AG08396 (cell line): ENCODE measurements at places on chromosomes 13 and 19.
A peak's percentile ranks its signal among the peaks of the same experiment; 100 is the strongest.

DNA sequence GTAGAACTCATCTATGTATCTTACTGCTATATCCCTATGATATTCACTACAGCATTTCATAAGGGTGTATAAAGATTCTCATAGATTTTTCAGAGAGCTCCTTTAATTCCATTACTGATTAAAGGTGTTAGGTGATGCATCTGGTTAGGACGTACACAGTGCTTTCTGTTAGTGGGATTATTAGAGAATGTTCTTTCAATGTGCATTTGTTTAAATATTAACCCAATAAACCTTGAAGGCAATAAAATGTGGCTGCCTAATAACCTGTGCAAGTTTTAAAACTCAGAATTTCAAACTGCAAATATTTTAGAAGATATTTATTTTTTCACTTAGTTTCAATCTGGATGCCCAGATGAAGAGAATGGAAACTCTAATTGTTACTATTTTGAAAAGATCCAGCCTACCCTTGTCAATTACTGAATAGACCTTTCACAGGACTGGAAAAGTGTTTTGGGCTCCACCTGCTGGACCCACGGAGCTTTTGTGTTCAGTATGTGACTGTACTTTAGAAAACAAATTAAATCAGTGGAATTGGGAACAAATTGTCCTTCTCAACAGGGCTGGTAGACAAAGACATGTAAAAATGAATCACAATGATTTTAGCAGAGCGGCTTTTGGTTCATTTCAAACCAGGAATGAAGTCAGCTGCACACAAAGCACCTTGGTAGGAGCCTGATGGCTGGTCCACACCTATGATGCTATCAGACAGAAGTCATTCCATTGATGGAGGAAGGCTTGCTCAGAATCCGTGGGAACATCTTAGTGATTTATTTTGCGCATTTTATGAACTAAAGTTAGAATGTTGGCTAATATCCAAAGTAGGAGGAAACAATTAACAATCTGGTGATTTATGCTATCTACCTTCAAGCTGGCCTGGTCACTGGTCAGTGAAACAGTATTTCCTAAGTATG is 89.4 kb upstream of the RAP2A start:
- peak; percentile 56 for DNase-seq

- no peak for DNase-seq
Observed at GRCh38 chr19:31427857-31428256, 78.6 kb upstream of the TSHZ3 start.

GRCh38 chr13:51793570-51794271 is 10.2 kb downstream of the DHRS12 start:
- peak; percentile 74 for DNase-seq

DNA sequence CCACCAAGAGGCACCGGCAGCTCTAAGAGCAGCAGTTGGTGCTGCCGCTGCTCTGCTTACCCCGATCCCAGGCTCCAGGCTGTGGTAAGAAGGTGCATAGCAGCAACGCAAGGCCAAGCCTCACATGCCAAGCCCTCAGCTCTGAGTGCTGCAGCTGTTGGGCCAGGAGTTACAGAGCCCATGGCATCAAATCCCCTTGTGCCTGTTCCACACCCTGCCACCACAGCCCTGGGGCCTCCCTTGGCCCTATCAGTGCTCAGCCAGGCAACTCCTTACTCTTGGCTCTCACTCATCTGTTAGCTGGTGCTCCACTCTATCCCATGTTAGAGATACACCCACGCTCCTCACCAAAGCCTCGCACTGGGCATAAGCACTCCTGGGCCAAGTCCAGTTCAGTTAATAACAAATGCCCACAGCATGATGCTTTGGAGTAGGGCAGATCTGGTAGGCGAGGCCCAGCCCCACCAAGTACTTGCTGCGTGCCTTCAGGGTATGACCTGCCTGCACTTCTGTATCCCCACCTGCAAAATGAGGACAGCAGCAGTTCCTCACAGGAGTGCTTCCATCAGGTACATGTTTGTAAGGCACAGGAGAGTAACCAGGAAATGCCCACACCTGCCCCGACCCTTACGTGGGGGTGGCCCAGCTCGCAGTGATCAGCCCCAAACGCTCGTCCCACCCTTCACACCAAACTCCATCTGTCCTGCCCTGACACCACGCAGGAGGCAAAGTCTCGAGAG is 16.2 kb downstream of the AKAP8L start:
- no peak for DNase-seq

DNA sequence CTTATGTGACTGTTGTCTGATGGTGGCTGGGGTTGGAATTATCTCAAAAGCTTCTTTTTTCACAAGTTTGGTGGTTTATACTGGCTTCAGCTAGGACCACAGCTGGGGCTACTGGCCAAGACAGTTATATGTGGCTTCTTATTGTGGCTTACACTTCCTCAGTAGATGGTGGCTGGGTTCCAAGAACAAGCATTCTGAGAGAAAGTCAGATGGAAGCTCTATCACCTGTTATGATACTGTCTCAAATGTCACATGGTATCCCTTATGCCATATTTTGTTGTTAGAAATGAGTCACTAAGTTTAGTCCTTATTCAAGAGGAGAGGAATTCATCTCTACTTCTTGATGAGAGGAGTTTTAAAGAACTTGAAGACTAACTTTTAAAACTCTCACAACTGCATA is 41.6 kb downstream of the NDFIP2 start:
- DNase-seq: no peak

DNA sequence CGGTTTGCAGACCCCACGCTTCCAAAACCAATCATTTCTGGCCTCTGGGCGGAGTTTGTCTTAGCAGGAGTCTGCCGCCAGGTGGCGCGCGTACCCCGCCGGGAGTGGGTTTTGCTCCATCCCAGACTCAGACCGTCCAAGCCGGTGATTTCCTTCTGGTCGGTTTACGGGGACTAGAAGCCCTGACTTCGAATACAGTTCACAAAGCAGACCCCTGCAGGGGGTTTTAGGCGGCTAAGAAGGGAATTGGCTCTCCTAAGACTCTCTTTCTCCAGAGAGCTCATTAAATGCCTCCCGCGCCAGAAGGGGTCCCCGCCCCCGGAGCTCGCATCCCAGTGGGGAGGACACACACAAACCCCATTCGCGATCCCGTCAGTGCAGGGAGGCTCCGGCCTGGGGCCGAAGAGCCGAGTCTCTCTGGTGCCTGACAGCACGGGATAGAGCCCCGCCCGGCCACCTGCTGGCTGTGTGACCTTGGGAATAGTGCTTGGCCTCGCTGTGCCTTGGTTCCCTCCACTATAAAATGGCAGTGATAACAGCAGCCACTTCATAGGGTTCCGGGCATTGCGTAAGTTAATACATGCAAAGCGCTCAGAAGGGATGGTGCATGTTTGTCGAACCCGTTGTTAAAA is 8.6 kb upstream of the NUP62 start:
- peak; percentile 79 for DNase-seq

GRCh38 chr13:94799299-94799698 is 87.0 kb upstream of the SOX21 start:
- no peak for DNase-seq

- no peak for DNase-seq
Observed at GRCh38 chr19:18278521-18279265, 2.7 kb downstream of the JUND start.

DNA sequence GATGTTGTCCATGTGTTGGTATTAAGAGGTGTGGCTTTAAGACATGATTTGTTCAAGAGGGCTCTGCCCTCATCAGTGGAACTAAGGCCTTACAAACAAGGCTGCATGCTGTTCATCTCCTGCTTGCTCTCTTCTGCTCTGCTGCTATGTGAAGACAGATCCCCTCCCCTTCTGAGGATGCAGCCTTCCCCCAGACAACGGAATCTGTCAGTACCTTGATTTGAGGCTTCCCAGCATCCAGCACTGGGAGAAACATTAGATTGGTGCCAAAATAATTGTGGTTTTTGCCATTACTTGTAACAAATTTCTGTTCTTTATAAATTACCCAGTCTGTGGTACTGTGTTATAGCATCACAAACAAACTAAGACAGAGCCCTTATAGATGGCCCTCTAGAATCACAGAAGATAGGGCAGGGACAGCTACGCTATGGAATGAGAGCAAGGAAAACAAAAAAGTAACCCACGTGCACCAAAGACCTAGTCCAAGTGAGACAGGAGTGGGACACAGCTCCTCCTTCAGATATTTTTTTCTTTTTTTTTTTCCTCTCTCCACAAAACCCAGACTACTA is 151.5 kb upstream of the RXFP2 start:
- DNase-seq: no peak
